Stomach (tissue), 19 donors: ENCODE measurements at places on chromosomes 6 and 20. TPM values are rescaled to one million over a fixed set of nuclear protein-coding genes. Genes with fewer than 3 reads are reported as not detected.

GRCh38 chr20:58635279-58635665 is 15.8 kb upstream of the STX16 start:
- no peak for DNase-seq

- no peak for DNase-seq
Observed at GRCh38 chr6:166223079-166223478, 55.4 kb upstream of the TBXT start.

GRCh38 chr6:117538615-117539014 is 56.1 kb downstream of the DCBLD1 start:
- no peak for DNase-seq

DNA sequence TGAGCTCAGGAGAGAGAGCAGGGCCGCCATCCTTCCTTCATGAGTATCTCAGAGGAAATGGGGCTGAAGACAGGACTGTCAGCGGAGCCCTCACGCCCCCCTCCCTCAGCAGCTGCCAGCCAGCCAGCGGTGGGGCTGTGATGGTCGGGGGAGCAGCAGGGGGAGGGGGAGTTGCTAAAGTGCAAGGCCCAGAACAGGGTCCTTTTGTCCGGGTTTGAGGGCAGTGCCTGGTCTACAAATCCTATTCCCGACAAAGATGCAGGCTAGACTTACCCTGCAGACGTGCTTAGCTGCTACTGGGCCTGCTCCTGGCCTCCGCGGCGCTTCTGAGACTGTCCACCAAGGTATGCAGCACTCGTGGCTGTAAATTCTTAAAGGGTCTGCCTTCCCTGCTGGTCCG is 593.4 kb upstream of the CDH4 start:
- DNase-seq, result no peak

DNA sequence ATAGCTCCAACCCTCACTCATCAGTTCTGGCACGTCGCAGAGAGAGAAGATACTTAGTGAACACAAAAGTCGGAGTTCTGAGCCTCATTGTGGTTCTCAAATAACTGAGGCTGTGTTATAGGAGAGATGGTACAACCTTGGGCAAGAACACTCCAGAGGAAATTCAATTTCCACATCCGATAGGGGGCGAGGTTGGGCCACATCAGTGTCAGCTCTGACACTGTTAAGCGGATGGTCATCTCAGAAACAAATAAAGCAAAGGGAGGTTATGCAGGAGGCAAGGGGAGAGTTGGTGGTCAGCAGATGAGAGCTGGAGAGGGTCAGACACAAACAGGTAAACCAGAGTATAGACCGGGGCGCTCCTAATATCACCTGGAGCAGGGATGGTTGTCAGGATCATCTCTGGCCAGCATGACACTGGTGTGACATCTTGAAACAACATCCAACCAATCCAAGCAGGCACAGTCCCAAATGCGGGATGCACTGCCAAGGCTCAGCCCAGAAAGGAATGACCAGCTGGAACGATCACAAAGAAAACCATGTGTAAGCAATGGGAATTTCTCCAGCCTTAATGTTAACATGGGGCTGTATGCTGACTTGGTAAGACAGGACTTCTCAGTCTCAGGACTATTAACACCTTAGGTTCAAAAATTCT is 331.8 kb downstream of the HACE1 start:
- no peak for DNase-seq

GRCh38 chr6:151641028-151641427 is 147.2 kb downstream of the CCDC170 start:
- DNase-seq, result no peak

GRCh38 chr6:68756454-68757375 is 121.6 kb downstream of the ADGRB3 start:
- no peak for DNase-seq

- no peak for DNase-seq
Observed at GRCh38 chr6:127833336-127833735, 67.5 kb downstream of the THEMIS start.

DNA sequence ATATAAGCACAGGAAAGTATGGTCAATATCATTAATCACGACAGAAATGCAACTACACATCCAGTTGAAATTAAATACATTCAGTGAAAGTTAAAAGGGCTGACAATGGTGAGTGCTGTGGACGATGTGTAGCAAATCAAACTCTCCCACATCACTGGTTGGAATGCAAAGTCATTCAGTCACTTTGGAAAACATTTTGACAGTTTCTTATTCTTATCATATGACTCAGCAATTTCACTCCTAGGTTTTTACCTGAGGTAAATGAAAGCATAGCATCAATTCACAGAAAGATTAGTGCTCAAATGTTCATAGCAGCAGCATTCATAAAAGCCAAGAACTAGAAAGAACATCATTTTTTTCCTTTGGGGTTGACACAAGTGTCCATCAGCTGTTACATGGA is 28.6 kb upstream of the SAMD5 start:
- DNase-seq, result no peak

DNA sequence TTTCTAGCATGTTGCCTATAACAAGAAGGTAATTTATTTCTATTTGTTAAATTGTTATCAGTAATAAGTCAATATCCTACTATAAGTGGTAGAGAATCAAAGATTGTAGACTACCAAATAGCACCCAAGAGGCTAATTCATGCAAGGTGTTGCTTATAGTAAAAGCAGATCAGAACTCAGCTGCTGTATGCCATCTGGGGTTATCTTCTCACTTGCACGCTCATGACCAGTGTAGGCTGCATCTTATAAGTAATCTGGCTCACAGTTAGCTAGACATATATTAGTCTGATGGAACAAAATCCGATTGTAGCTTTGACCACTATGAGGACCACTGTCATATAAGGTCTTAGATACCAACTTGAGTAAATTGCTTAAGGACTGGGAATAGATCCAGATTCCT is 17.0 kb downstream of the TOP1 start:
- DNase-seq, result no peak

DNA sequence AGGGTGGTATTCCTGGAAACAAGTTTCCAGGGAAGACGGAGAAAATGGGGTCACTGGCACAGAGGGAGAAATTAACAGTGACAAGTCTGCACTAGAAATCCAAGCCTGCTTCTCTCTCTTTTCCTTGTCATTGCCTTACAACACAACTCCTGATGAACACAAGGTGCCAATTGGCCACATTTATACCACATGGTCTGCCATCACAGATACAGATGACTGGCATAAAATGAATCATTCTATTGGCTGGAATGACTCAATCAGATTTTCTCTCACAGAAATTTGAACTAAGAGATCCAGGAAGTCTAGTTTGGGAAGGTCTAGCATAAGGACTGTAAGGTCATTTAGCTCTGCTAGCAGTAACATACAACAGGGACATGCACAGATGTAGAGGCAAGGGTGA is 190.3 kb downstream of the LINC00237 start:
- no peak for DNase-seq

DNA sequence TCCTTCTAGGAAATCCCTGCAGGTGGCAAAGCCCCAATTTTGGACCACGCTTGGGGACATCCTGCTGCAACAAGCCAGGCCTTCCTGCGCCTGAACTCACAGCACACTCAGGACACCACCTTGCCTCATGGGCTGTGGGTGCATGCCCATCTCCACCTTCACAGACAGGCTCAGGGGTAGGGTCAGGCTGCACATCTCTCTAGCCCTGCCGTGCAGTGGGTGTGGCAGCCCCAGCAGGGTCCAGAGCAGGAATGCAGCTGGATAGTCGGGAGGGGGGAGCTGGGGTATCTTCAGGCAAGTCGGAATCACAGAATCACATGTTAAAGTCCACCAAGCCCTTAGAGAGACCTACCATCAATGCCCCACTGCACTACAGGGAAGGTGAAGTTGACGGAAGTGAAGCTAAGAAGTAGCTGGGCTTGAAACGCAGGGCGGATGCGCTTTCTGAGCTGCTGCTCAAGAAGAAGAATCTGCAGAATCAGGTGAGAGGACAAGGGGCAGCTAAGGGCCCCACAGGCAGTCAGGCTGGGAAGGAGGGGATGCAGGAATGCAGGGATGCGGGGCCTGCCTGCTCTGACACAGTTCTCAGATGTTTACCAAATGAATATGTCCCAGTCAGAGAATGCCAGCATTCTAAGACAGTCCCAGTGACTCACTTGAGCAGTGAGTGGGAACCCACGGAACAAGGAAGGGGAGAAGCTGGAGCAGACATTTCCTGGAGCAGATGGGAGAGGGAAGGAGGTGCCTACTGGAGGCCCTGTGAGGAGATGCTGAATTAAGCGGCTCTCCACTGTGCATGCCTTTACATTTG is 11.3 kb downstream of the SERPINB6 start:
- DNase-seq, result no peak

DNA sequence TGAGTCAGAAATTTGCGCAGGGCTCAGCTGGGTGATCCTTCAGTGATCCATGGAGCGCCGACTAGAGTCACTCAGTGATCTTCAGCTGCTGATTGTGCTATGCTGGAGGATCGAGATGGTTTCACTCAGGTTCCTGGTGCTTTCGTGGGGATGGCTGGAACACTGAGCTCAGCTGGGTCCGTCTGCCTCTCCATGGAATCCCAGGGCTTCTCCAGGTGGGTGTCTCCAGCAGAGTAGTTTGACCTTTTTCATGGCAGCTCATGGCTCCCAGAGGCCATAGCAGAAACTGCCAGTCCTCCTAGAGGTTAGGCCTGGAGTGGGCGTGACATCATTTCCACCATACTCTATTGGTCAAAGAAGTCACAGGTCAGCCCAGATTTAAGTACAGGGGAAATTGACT is 88.8 kb upstream of the SIRPA start:
- DNase-seq, result no peak

DNA sequence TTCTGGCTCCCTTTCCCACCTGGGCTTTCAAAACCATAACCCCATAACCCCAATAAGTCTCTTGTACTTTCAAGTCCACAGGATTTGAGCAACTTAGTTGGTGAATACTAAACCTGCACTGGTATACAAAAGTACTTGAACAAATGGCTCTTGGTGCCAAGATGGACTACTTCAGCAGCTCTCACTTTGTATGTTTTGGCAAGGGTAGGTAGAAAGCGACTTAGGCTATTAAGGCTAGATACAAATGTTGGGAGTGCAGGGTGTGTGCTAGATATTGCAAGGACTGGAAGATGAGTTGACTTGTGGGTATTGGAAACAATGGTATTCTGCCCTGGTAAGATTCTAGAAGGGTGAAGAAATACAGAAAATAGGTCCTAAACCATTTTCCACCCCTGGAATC is 182.6 kb upstream of the MOCS1 start:
- DNase-seq, result no peak

DNA sequence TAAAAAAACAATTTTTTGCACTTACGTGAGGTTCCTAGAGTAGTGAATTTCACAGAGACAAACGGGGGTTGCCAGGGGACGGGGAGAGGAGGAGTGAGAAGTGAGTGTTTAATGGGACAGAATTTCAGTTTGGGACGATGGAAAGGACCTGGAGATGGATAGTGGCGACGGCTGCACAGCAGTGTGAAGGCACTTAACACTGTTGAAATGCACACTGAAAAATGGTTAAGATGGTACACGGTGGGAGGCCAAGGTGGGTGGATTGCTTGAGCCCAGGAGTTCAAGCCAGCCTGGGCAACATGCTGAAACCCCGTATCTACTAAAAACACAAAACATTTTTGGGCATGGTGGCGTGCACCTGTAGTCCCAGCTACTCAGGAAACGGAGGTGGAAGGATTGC is 31.4 kb downstream of the RPP40 start:
- DNase-seq, result no peak

DNA sequence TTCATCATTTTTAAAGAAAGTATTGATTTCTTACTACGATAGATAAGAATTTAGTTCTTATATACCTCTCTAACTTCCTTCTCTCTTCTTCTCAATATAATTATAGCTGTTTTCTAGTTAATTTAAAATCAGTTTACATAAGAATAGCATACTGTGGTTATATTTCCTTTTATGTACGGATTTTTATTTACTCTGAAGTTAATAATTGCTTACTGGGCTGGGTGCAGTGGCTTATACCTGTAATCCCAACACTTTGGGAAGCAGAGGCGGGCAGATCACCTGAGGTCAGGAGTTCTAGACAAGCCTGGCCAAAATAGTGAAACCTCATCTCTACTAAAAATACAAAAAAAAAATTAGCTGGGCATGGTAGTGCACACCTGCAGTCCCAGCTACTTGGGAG is 9.7 kb downstream of the ACSS2 start:
- no peak for DNase-seq

GRCh38 chr6:13915561-13916229 is 9.1 kb upstream of the RNF182 start:
- no peak for DNase-seq

- DNase-seq, result no peak
Observed at GRCh38 chr20:63956664-63957003, 418 bp upstream of the UCKL1 start.

DNA sequence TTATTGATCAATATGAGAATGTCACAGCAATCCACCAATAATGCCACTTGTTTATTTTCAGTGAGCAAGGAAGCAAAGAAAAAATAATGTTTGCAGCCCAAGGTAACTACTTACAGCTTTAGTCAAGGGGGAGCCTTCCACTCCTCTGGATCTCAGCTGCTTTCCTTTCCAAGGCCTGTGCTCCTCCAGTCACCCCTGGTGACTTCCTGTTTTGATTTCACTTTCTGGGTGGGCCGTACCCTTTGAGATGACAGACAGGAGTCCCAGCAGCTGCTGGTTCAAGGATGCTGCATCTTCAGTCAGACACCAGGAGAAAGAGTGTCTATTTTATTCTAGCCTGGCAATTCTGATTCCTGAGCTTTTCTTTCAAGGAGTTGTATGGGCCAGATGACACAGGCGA is 5.6 kb upstream of the VNN2 start:
- DNase-seq, result no peak

- no peak for DNase-seq
Observed at GRCh38 chr6:156900292-156900691, 123.1 kb downstream of the ARID1B start.

DNA sequence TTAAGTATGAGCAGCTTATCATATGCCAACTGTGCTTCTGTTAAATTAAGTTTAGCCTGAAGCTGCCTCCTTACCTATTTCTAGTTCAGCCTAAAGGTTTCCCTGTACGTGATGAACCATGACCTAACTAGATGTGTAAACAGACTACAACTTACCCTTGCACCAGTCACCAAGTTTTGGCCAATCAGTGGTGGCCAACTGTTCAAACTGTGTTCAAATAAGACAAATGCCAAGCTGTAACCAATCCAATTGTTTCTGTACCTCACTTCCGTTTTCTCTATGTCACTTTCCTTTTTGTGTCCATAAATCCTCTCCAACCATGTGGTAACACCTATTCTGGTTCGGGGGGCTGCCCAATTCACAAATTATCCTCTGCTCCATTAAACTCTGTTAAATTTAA is 6.0 kb upstream of the SLC2A10 start:
- DNase-seq, result peak; percentile 59

Gene GUCA1A
- not detected for total RNA-seq

Gene OLIG3
- not detected for total RNA-seq

Gene TTK
- total RNA-seq, result not detected

Gene FAM83D
- 36.4 TPM for total RNA-seq

Gene OGFRL1
- 2.6 TPM for total RNA-seq

Gene CST5
- not detected for total RNA-seq

Gene RAET1G
- 0.89 TPM for total RNA-seq

Gene TMEM200A
- 8.8 TPM for total RNA-seq

Gene CNBD2
- total RNA-seq, result 66.0 TPM

Gene TLDC2
- total RNA-seq, result not detected

Gene DNAH8
- total RNA-seq, result not detected
